ENCODE measurements at places on chromosomes 4 and X. TPM values are rescaled to one million over a fixed set of nuclear protein-coding genes. Genes with fewer than 3 reads are reported as not detected.
A peak's percentile ranks its signal among the peaks of the same experiment; 100 is the strongest.

DNA sequence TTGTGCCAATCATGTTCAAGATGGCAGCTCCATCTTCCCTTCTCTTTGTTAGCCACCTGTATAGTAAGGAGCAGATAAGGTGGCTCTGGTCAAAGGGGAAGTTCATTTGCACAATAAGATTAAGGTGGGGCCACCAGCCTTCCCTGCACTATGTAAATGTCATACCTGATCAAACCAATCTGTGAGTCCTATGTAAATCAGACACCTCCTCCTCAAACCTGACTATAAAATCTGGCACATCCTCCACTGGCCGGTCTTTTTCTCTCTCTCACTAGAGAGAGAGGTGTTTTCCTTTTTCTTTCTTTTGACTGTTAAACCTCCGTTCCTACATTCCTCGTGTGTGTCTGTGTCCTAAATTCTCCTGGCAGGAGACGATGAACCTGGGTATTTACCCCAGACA lies 572.5 kb upstream of the AADAT start:
- H3K4me1 ChIP-seq, result no peaks in the 10 kb centered on the region
- H3K36me3 ChIP-seq, result no peaks in the 10 kb centered on the region
- no peaks in the 10 kb centered on the region for H3K27me3 ChIP-seq
- no peak overlapping the region for H3K4me3 ChIP-seq
- no peak overlapping the region for H3K27ac ChIP-seq
- no peak for DNase-seq

The SOWAHB gene
- total RNA-seq, result 3.3 TPM

GRCh38 chrX:112614640-112615039 lies 65.1 kb downstream of the LHFPL1 start:
- no peaks in the 10 kb centered on the region for H3K36me3 ChIP-seq
- no peak overlapping the region for H3K4me3 ChIP-seq
- H3K4me1 ChIP-seq, result no peaks in the 10 kb centered on the region
- no peak overlapping the region for H3K27ac ChIP-seq
- no peaks in the 10 kb centered on the region for H3K27me3 ChIP-seq

- no peaks in the 10 kb centered on the region for H3K27me3 ChIP-seq
- no peaks in the 10 kb centered on the region for H3K36me3 ChIP-seq
- no peak overlapping the region for H3K27ac ChIP-seq
- DNase-seq, result no peak
- no peak overlapping the region for H3K4me3 ChIP-seq
These were observed 92.1 kb upstream of the WDFY3 start for GRCh38 chr4:85058551-85058950.

DNA sequence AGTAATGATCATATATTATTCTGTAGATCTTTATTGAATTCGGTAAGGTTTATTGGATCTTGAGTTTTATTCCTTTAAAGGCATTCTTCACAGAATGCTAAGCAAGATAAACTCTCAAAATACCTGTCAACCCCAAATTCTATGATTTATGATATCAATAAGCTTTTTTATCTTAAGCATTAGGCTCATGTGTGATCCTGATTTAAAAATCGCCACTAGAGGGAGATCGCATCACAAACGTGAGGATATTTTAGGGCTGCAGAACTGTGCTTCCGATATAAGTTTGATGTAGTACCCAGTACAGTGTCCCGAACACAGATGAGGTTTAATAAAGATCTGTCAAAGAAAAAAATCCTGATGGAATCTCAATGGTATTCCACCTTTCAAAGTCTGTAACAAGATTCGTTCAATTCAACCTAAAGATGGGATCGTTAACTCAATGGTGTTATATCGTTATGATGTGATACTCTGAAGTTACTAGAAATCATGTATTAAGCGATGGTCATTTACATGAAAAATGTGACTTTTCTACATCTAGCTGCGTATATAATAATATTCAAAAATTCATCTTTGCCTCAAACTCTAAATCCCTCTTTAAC lies 169.0 kb downstream of the CORIN start:
- H3K4me3 ChIP-seq, result no peak overlapping the region
- H3K27ac ChIP-seq, result no peak overlapping the region
- no peak for DNase-seq
- no peaks in the 10 kb centered on the region for H3K27me3 ChIP-seq
- H3K4me1 ChIP-seq, result no peaks in the 10 kb centered on the region

DNA sequence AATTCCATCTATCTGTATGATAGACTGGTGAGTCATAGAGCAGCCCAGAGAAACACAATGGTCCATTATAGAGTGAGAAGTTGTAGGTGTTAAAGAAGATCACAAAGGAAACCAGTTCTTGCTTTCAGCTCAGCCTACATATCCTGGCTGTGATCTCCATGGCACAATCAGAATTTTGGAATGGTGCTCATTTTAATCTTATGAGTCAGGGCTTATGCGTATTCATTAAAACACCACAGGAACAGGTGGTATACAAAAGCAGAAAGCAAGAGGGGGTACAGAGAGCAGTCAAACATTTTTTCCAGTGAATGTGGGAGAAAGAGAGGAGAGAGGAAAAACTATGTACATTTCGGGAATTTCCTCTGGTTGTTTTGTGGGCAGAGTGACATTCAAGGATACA lies 126.9 kb downstream of the MFAP3L start:
- no peaks in the 10 kb centered on the region for H3K36me3 ChIP-seq
- H3K27ac ChIP-seq, result no peak overlapping the region
- DNase-seq, result no peak
- no peak overlapping the region for H3K4me3 ChIP-seq

DNA sequence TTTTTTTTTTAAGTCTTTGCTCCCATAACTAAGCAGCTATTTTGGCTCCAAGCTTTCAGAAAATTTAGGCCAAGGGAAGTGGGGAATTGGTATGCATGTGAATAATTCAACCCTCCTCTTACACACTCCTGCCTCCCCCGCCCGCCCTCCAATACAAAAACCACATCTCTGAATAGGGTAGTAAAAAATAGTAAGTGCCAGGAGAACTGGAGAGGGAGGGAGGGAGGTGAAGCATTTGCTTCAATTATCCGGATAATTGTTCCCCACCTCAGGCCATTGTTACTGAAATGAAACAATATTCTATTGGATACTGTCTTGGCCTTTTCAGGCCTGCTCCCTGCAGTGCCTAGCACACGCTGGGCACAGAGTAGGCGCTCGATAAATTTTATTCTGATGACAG lies 5.5 kb upstream of the GSX2 start:
- H3K4me3 ChIP-seq, result no peak overlapping the region
- H3K27me3 ChIP-seq, result peaks cover 2% of the 10 kb centered on the region
- no peak for DNase-seq
- H3K36me3 ChIP-seq, result no peaks in the 10 kb centered on the region
- H3K27ac ChIP-seq, result no peak overlapping the region

- H3K36me3 ChIP-seq, result no peaks in the 10 kb centered on the region
- peak overlapping the region; percentile 47 for H3K4me3 ChIP-seq
- peak overlapping the region; percentile 57 for H3K27ac ChIP-seq
- H3K4me1 ChIP-seq, result no peaks in the 10 kb centered on the region
- H3K27me3 ChIP-seq, result no peaks in the 10 kb centered on the region
These were observed 566 bp downstream of the CORIN start for GRCh38 chr4:47837094-47837907.

The IL13RA2 gene
- not detected for total RNA-seq

GRCh38 chr4:152996672-152997071 lies 60.5 kb downstream of the FHDC1 start:
- H3K27me3 ChIP-seq, result no peaks in the 10 kb centered on the region
- peak overlapping the region; percentile 44 for H3K27ac ChIP-seq
- H3K36me3 ChIP-seq, result no peaks in the 10 kb centered on the region
- H3K4me3 ChIP-seq, result no peak overlapping the region
- H3K4me1 ChIP-seq, result no peaks in the 10 kb centered on the region

- H3K36me3 ChIP-seq, result no peaks in the 10 kb centered on the region
- no peak overlapping the region for H3K4me3 ChIP-seq
- no peak overlapping the region for H3K27ac ChIP-seq
These were observed 6.3 kb upstream of the FGFR3 start for GRCh38 chr4:1786544-1787362.

The JCHAIN gene
- total RNA-seq, result 12.7 TPM

- peaks cover 19% of the 10 kb centered on the region for H3K4me1 ChIP-seq
- H3K27ac ChIP-seq, result no peak overlapping the region
- no peak overlapping the region for H3K4me3 ChIP-seq
- H3K27me3 ChIP-seq, result no peaks in the 10 kb centered on the region
- no peaks in the 10 kb centered on the region for H3K36me3 ChIP-seq
- no peak for DNase-seq
These were observed 36.7 kb upstream of the TLR3 start for GRCh38 chr4:186032259-186032658.

DNA sequence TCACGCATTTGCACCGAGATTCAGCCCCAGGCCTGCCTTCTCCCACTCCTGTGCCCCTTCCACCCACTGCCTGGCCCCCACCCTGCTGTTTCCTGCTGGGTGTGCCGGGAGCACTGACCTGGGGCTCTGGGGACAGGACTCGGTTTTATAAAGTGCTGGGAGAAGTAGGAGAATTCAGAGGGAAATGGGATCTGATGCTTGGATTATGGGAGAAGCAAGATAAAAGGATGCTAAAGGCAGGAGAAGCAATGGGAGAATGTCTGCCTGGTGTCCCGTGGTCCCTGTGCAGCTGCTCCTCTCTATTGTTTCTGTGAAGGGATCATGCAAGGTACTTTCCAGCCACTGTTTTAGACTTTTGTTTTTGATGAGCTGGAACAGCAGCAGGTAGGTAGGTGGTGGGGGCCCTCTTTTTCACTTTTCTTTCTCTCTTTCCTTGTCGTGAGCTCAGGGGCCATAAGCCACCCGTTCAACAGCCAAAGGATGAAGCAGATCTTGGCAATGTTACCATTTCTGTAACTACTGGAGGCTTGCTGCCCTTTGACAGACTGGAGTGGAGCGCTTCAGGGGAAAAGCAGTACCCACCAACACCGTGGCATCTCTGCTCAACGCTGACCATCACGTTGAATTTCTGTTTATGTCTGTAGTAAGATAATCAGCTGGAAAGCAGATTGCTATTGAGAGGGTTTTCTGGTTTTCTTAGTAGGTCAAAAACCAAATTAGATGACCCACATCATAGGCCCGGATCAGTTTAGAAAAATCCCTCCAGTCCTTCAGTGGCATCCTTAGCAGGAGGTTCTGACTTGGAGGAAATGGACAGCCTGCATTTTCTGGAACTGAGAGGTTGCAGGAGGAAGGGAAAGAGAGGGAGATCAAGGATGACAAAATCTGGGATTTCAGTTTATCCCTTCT lies 63.8 kb upstream of the ENPP6 start:
- no peak overlapping the region for H3K4me3 ChIP-seq
- DNase-seq, result no peak
- H3K4me1 ChIP-seq, result no peaks in the 10 kb centered on the region
- H3K27me3 ChIP-seq, result no peaks in the 10 kb centered on the region
- no peaks in the 10 kb centered on the region for H3K36me3 ChIP-seq
- no peak overlapping the region for H3K27ac ChIP-seq

The NEXMIF gene
- 0.88 TPM for total RNA-seq

DNA sequence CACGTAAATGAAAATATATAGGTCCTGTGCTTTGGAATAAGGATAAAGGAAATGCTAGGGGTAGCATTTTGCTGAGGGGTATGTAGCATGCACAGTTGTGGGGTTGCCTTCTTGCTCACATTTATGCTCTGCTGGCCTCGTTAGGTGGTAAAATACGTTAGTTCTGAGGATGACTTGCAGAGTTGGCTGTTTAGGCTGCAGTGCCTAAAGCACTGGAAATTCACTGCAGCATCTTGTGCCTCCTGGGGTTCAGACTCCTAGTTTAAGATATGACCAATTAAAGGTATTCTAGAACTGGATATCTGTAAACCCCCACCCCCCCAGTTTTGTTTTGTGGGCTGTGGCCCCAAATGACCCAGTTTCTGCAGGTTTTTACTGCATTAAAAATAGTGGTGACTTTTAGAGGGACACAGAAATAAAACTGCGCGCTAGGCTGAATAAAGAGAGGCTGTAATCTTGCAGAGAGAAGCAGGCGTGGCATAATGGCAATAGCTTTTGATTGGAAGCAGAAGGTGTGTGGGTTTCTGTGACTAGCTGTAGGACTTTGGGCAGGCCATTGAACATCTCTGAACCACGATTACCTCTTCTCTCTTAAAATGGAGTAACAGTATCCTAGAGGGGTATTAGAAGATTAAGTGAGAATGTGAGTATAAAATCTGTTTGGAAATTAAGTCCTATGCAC lies 79.3 kb downstream of the REPS2 start:
- H3K4me3 ChIP-seq, result no peak overlapping the region
- H3K4me1 ChIP-seq, result no peaks in the 10 kb centered on the region
- H3K27ac ChIP-seq, result no peak overlapping the region
- H3K36me3 ChIP-seq, result no peaks in the 10 kb centered on the region

DNA sequence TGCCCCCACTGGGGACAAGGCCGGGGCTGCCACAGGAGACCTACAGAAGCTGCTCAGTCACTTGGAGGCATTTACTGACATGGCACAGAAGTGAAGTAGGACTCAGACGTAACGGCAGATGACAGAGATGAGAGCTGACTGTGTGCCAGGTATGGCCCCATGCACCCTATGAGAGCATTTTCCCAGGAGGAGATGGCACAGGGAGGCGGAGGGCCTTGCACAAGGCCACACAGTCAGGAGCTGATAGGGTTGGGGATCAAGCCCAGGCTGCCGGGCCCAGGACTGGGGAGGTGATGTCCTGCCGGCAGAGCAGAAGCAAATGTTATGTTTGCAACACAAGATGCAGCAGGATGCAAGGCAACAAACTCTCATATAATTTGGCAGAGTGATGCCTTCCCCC lies 34.1 kb downstream of the NAT8L start:
- H3K27ac ChIP-seq, result no peak overlapping the region
- H3K4me3 ChIP-seq, result no peak overlapping the region
- no peaks in the 10 kb centered on the region for H3K4me1 ChIP-seq
- no peaks in the 10 kb centered on the region for H3K27me3 ChIP-seq
- H3K36me3 ChIP-seq, result no peaks in the 10 kb centered on the region

All from uterus (tissue), 4 donors.